Esophagus mucosa (tissue), 1 donor: ENCODE measurements at places on chromosomes 1 and 21. TPM values are rescaled to one million over a fixed set of nuclear protein-coding genes. Genes with fewer than 3 reads are reported as not detected.

DNA sequence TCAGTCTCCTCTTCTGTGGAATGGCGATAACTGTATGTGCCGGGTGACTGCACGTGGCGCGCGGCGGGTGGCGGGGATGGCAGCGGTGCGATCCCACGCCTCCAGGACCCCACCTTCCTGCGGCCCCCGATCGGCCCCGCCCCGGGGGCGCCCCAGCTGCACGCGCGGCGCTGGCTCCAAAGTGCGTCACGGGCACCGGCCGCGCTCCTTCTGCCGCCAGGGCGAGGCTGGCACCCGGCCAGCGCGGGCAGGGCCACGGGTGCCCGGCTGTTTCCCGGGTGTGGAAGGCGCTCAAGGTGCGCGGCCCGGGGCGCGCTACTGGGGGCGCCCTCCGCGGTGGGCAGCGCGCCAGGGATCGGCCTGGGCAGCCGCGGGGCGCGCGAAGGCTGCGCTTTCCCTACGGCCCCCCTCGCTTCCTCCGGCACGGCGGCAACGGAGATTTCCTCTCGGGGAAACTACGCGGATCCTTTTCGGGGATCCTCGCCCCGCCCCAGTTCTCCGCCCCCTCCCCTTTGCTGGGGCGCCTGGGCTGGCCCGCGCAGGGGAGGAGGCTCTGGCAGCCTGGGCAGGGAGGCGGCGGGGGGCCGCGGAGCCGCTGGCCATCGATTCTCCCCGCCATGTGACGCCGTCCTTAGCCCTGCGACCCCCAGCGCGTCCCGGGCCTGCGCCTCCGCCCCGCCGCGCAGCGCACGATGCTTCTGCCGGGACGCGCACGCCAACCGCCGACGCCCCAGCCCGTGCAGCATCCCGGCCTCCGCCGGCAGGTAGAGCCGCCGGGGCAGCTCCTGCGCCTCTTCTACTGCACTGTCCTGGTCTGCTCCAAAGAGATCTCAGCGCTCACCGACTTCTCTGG, at the start of gene EVA1C:
Gene EVA1C, plus strand, starts transcription at position 545 of the 853 bp plus-strand sequence. Its CDS starts 148 bp downstream, at position 693.
- ATAC-seq: peak; percentile 79

DNA sequence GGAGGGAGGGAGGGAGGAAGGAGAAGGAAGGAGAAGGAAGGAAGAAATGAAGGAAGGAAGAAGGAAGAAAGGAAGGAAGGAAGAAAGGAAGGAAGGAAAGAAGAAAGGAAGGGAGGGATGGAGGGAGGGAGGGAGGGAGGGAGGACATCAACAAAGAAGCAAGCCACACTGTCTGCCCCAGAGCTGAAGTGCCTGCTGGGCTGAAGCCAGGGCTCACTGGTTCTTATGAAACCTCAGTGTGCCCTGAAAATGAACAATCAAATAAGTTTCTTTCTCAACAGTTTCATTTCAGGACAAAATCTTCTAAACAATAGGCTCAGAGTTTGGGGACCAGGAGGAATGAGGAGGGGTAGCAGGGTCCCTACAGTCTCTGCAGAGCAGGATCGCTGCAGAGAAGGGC, 21.1 kb downstream of the ARHGEF19 start:
- ATAC-seq: no peak

GRCh38 chr1:67780637-67781036, 52.6 kb downstream of the GNG12 start:
- no peak for ATAC-seq

GRCh38 chr1:192496369-192497056, 79.1 kb upstream of the RGS1 start:
- ATAC-seq: no peak

The ZYG11A gene
- 0.44 TPM for total RNA-seq

The FAM163A gene
- total RNA-seq: not detected

GRCh38 chr1:20978413-20978812, 191.3 kb upstream of the HP1BP3 start:
- no peak for ATAC-seq

- ATAC-seq: peak; percentile 23
Observed at GRCh38 chr1:208979776-208980175, 603.7 kb upstream of the CAMK1G start.
